ENCODE measurements at places on chromosomes 7 and 10.

GRCh38 chr10:62046522-62047227 lies 145.2 kb downstream of the ARID5B start:
- no peak for DNase-seq

DNA sequence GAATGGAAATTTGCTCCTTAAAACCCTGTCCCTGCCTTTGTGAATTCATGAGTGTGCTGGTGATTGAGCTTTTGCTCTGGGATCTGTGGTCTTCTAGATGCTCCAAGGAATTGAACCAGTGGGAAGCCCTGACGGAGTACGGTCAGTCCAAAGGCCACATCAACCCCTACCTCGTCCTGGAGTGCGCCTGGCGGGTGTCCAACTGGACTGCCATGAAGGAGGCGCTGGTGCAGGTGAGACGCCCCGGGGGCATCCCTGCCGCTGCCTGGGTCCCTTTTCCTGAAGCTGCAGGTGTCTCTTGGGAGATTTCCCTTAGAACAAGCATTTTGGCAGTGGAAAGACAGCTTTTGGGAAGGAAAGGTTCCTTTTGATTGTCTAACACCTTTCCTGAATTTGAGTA lies 100.3 kb downstream of the TRRAP start:
- no peak for DNase-seq

DNA sequence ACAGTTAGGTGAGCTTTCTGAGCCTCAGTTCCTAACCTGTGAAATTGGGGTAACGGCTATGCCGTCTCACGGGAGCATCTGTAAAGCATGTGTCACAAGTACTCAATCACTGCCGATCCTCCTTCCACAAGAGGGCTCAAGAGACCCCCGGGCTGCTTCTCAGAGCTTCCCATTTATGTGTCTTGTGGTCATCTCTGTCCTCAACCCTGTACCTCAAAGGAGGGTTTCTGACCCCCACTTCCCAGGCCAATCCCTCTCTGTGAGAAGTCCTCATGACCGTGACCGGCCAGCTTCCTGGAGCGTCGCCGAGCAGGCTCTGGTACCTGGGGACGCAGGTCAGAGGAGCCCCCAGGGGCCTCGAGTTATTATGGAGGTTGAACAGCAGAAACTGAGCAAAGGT lies 510 bp upstream of the TRPV5 start:
- no peak for DNase-seq

GRCh38 chr7:78018641-78019446 lies 220.3 kb downstream of the PHTF2 start:
- no peak for DNase-seq

DNA sequence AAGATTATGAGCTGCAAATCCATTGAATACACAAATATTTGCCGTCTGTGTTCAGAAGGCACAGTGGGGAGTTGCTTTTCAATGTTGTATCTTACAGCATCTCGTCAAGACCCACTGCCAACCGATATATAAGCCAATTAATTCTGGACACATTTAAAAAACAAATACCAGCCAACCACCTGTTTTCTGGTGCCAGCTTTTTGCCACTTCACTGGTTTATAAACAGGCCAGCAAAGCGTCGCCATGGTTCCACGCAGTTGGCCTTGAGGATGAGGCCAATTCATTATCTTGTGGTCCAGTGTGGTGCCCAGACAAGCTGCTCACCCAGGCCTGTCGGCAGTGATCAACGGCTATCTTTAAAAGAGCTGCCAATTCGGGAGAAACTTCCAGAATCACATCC lies 321.0 kb downstream of the TCERG1L start:
- no peak for DNase-seq

GRCh38 chr10:42975005-42975493 lies 101.8 kb upstream of the RET start:
- DNase-seq, result no peak

DNA sequence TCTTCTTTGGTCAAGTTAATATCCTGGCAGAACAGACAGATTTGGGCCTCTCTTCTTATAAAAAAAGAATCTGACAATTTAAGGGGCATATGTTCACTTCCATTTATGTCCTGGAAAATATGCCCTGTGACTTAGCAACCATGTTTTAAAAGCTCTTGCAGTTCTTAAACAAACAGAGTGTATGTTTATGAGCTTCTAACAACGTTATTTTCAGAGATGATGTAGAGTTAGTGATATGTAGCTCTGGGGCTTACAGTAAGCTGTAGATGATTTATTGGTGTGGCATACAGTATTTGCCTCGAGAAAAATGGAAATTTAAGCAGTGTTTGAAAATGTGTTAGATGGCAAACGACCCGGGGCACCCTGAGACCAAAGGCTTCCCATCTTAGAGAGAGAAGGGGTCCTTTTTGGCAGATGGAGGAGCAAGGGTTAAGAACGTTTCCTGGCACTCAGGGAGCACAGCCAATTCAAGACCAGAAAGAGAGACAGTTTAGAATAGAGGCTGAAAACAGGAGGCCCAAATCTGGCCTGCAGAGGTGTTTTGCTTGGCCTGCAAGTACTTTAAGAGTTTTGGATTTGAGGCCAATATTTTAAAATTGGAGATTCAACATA lies 397.5 kb downstream of the KCNMA1 start:
- no peak for DNase-seq

DNA sequence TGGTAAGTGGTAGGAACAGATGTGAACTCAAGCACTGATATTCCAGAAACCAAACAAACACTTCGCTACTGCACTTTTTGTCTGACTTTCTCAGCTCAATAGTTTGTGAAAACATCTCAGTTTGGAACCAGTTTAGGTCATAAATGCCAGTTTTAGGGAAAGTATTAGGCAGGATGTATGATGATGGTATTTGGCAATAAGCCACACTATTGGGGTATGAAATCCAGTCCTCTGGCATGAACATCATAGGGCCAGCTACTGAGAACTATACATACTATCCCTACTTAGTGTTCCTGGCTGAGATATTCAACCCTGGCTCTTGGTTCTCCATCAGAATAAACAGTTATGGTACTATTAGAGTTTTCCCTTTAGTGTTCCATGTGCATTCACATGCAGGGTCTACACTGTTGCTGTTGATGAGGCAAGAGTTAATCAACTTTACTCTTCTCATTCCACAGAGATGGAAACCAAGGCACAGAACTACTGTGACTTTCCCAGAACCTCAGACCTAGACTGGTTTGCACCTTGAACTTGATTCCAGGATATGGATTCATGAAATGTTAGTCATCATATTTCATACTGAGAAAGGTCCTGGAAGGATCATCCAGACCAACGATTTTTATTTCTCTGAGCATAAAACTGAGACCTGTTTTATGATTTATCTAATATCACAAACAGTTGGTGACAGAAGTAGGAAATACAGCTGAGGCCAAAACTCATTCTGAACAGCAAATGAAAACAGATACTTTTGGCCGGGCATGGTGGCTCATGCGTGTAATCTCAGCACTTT lies 20.0 kb upstream of the IFIT2 start:
- no peak for DNase-seq

DNA sequence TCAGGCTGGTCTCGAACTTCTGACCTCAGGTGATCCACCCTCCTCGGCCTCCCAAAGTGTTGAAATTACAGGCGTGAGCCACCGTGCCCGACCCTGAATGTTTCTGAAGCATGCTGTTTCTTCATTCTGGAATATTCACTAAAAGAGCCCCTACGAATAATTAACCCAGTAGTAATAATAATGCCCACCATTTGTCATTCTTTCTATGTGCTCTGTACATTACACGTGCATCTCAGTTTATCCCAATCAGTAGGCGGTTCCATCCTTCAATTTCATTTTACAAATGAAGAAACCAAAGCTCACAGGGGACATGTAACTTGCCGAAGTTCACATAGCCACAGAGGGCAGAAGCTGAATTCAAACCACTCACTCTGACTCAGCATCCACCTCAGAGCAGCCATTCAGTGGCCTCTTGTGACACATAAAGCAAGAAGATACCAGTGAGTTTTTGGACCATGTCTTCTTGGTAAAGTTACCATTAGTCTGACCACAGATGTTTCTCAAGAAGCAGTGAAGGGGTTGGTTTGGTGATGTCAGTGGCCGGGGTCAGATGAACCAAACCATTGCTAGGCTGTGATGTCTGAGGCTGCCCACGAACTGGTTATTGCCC lies 71.9 kb upstream of the DUSP5 start:
- peak; percentile 47 for DNase-seq

- no peak for DNase-seq
These were observed 295.6 kb downstream of the AUTS2 start for GRCh38 chr7:69893906-69894305.

DNA sequence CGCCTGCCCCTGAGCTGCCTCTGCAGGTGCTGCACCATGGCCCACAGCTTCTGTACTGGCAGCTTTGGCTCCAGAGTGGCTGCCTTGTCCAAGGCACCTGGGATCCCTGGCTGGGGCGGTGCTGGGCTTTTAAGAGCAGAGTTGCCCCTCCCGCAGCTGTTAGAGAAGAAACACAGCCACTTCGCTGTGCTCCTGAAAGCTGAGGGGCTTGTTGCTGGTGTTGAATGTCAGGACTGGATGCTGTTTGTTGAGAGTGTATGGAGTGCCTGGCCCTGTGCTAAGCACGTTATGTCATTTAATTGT lies 6.2 kb downstream of the FAM241B start:
- DNase-seq, result no peak

GRCh38 chr7:105270117-105270516 lies 118.6 kb downstream of the SRPK2 start:
- no peak for DNase-seq

DNA sequence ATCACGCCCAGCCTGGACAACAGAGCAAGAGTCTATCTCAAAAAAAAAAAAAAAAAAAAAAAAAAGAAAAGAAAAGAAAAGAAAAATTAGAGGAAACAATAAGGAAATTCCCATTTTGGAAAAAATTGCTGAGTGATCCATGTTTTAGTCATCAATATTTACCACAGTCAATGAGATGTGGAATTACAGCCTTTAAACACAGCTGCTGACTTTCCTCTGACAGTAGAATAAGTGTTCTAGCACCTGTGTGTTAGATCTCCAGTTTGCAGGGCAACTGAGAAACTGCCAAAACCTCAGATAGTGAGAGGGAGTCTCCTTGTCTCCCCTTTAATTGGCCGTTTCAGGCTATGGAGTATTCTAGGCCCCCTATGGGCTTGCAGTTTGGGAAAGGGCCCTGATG lies 520.1 kb downstream of the KCNMA1 start:
- no peak for DNase-seq

- DNase-seq, result no peak
These were observed 36.5 kb downstream of the STK17A start for GRCh38 chr7:43619213-43620012.

- DNase-seq, result no peak
These were observed 66.2 kb downstream of the FAM241B start for GRCh38 chr10:69696073-69696731.

GRCh38 chr7:24718977-24719491 lies 38.2 kb downstream of the GSDME start:
- no peak for DNase-seq

- no peak for DNase-seq
These were observed 49.3 kb upstream of the ITPRID1 start for GRCh38 chr7:31464601-31465000.

DNA sequence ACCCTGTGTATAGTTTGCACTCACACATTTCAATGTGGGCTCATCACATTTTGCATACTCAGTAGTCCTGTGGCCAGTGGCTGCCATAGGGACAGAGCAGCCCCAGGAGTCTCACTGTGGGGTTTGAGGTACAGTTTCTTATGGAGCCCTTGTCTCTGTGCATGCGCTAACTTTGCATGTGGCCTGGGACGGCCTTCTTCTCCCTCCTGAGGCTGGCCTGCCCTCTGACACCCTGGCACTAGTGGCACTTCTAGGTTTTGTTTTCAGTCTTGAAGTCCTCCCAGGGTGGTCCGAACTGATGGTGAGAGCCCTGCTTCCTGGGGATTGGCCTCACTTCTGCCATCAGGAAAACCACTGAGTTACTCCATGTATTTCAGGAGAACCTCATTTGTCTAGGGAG lies 21.2 kb downstream of the NACAD start:
- DNase-seq, result no peak

GRCh38 chr10:79127151-79127961 lies 58.6 kb downstream of the ZMIZ1 start:
- DNase-seq, result peak; percentile 64

- DNase-seq, result no peak
These were observed 36.9 kb downstream of the NAMPT start for GRCh38 chr7:106247841-106248240.

DNA sequence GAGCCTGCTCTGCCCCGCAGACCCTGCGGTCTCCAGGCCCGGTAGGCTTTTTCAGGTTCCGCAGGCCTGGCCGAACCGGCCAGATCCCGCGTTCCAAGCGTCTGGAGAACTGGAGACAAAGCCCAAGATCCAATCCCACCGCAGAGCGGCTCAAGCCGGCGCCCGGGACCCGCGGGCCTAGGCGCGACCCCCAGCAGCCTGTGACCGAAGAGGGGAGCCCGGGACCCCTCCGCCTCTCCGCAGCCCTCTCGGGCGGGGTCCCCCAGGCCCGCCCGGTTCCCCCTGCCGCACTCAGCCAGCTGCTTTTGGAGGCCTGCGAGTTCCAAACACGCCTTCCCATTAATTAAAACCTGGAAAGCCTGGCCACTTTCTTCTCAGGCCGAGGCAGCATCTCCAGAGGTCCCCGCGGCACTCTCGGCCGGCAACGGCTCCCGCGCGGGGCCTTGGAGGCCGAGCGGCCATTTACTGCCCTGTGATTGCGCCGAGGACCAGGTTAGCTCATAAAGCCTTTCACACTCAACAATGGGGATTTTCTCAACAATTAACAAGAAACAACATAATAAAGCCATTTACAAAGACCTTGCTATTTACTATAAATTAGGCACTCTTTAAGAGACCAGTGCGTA lies 16.7 kb downstream of the SKIDA1 start:
- DNase-seq, result no peak

DNA sequence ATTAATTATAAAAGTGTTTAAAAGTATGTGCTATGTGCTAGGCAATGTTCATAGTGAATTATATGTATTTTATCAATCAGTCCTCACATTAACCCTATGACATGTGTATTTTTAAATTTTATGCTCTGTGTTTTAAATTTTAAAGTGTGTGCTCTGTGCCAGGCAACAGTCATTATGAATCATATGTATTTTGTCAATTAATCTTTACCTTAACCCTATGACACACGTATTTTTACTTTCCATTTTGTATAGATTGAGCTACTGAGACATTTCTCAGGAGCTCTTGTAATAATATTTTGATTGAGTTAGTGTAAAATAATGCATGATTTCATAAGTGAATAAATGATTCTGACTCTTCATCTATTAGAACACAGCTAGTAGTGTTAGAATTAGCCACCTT lies 117.8 kb downstream of the THSD7A start:
- no peak for DNase-seq

GRCh38 chr10:34250722-34251121 lies 564.4 kb downstream of the PARD3 start:
- DNase-seq, result no peak

- DNase-seq, result no peak
These were observed 138.0 kb downstream of the AUTS2 start for GRCh38 chr7:69736126-69736810.
